ENCODE measurements at places on chromosomes 11 and 22.

- no peak for DNase-seq
These were observed 96.4 kb upstream of the BIRC3 start for GRCh38 chr11:102220728-102221467.

DNA sequence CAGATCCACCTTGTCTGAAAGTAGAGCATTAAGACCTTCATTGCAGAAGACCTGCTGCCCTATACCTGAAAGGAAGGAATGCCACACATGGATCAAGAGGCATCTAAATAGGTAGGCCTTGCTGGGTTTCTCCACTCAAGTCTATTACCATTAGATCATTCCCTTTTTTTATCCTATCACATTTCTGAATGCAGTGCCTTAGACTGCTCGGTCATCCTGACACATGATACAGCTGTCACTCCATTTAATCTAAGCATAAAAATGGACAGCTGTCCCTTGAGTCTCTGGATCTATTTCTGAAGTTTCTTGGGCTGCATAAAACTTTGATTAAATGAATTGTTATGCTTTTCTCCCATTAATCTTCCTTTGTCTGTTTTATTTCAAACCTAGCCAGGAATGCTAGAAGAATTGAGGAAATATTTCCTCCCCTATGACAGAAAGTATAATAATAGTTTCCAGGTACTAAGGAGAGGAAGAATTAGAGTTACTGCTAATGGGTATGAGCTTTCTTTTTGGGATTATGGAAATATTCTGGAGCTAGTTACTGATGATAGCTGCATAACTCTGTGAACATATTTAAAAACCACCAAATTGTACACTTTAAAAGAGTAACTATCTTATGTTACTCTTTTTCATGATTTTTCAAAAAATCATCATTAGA is 88.0 kb downstream of the DLG2 start:
- DNase-seq: no peak

GRCh38 chr22:30045901-30046715 is 34.2 kb upstream of the HORMAD2 start:
- DNase-seq: no peak

DNA sequence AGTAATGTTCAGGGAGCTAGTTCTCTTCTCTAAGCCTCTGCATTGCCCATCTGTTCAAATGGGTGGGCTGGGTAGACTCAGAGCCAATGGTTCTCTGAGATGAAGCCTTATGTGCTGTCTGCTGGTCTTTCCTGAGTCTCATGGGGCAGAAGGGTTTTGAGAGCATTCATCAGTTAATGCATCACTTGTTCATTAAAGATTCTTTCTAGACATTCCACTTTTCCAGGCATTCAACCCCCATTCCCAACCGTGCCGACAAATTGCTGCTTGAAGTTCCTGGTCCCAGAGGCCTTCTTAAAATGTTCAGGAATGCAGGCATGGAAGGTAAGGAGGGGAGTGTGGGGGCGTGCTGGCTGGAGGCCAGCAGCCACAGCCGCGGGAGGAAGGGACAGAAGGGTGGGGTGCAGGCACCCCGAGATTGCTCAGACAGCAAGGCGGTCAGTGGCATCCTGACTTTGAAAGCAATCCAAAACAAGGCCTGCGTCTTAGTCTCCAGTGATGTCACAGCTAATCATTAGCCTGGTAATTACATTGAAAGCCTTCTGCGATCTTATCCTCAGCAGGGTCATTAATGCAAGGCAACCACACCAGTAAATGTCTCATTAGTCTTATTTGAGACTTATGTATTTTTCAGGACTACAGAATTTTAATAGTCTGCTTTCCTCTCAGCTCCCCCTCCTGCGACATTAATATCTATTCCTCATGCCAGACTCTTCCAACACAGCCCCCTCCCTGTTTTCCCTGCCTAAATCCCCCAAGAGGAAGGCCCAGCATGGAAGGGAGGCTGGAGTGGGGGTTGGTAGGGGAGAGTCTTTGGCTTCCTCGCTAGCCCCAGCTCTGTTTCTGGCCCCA is 328.8 kb downstream of the MIAT start:
- no peak for DNase-seq

DNA sequence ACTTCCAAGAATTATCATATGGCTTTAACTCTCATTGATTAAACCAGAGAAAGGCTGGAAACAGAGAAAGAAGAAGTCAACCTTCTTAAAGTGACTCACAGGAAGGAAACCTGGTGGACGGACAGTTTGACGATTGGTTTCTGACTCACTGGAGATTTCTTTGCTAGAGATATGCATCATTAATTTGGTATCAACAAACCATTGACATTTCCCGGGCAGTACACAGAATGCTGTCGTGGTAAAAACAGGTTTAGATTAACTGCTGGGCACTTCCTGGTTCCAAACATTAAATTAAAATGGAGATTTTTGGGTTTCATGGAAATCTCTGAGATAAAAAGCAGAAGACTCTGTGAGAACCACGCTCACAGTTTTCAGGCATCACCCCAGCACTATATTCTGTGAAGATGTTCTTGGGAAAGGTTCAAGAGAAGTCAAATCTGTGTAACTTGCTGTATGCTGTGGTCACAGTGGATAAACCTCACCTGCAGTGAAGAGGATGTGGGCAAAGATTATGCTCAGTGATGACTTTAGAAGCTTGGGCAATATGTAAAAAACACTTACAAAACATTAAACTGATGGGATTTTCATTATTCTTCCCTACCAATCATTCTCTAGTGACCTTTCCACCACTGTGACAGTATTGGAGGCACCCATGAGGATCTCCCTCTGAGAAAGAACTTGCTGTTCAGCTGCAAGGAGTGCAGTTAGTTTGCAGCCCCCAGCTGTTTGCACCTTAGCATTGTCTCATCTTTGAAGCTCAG is 61.1 kb upstream of the CD44 start:
- no peak for DNase-seq

DNA sequence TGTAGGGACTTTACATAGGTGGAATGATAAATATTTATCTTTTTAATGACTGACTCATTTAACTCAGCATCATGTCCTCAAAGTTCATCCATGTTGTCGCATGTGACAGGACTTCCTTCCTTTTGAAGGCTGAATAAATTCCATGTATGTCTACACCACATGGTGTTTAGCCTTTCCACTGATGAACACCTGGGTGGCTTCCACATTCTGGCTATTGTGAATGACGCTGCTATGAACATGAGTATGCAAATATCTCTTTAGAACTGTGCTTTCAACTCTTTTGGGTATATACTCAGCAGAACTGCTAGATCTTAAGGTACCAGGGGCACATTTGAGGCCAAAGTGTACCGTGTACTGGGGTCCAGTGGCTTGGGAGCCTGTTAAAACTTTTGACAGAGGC is 24.1 kb downstream of the LARGE1 start:
- DNase-seq: no peak

GRCh38 chr11:7603031-7603781 is 70.1 kb downstream of the CYB5R2 start:
- no peak for DNase-seq

DNA sequence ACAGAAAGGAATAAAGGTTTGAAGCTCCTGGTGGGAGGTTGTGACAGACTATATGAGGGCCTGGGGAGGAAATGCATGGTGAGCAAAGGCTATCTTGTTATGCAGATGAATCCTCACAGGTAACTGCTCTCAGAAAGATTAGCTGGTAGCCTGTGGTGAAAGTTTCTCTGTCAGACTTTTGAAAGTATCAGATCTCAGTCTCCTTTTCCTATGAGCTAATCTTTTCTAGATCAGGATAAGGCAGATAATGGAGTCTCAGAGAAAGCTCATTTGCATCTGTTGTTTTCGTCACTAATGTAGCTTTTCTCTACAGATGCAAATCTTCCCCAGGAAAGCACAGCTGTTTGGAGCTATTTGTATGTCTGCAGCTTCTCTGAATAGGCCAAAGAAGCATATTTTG is 21.0 kb upstream of the OR6X1 start:
- DNase-seq: no peak

DNA sequence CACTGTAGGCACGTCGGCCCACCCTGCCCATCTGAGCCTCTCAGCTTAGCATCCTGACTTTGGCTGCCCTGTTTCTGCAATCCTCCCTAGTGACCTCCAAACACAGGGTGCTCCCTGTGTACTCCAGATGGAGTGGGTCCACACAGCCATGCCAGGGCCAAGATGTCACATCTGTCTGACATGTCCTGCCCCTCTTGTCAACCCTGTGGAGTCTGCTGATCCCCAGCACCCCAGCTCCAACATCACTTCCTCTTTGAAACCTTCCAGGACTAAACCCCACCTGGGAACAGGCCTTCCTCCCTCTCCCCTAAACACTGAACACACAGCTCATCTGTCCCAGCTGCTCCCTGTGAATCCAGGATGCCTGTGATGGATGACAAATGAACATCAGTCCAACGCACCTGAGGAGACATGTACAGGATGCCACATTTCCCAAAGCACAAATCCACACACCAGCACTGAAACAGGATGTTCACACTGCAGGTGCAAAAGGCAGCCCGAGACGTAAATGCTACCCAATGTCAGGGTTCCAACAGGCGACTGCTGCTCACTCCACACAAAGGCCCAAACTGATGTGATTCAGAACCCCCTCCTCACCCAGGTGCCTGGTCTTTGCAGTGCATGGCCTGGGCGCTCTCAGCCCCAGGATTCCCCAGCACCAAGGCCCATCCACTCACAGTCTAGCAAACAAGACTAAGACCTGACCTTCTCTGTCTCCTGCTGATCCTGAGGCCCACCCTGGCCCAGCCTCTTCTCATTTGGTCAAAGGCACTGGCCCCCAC is 2.0 kb upstream of the TSSK2 start:
- no peak for DNase-seq

DNA sequence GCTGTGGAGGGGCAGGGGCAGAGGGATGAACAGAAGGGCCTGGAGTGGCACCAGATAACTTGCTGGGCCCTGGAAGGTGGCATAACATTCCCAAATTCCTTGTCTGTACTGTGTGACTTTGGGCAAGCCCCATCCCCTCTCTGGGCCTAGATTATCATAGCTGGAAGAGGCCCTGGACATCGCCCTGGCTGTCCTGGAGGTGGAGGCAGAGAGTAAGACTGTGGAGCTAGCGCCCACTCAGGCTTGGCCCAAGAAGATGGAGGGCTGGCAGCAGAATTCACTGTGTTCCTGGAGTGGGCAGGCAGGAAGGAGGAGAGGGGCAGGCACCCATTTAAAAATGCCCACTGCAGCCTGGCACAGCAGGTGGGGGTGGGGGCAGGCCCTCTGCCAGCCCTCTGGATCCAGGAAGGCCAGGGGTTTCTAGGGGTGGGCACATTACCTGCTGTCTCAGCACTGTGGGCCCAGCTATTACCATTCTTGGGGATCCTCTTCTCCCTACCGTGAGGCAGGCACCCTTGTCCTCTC is 22.6 kb downstream of the ARHGEF17 start:
- DNase-seq: no peak

GRCh38 chr11:126202646-126203359 is 8.6 kb downstream of the RPUSD4 start:
- no peak for DNase-seq

GRCh38 chr11:90448256-90448655 is 225.4 kb upstream of the CHORDC1 start:
- DNase-seq: no peak

GRCh38 chr22:33461698-33462434 is 403.7 kb upstream of the SYN3 start:
- DNase-seq: no peak

DNA sequence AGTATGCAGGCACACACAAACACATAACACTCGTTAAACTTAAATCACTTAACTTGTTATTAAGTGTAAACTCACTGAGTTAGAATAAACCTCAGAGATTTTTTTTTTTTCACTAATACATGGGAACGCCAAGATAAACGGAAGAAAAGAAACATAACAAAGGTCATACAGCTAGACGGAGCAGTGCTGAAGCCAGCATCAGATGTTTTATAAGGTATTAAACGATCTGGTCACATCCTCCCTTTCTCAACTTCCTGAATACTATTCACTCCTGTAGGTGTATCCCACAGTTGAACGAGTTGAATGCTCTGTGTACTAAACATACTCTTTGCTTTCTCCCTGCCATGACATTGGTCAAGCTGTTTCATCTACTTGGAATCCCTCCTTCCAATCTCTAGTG is 212.0 kb downstream of the SWAP70 start:
- DNase-seq: no peak

DNA sequence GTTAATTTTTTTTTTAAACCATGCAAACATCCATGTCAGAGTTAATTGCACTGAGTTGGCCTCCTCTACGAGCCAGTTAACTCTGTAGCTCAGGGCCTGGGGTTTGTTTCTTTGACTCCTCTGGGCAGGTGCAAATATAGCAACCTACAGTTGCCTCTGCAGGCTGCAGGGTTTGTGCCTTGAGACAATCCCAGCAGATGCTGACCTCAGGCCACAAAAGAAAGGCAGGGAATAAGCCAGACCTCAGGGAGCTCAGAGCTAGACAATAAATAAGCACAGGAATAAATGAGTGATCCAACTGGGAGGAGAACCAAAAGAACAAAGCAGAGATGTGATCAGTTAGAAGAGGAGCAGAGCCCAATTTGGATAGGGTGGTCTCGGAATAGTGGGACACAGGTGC is 390.8 kb downstream of the SHANK2 start:
- no peak for DNase-seq

GRCh38 chr11:114180301-114181055 is 115.7 kb upstream of the NNMT start:
- DNase-seq: no peak

GRCh38 chr22:46187862-46188261 is 37.5 kb downstream of the PPARA start:
- DNase-seq: no peak

DNA sequence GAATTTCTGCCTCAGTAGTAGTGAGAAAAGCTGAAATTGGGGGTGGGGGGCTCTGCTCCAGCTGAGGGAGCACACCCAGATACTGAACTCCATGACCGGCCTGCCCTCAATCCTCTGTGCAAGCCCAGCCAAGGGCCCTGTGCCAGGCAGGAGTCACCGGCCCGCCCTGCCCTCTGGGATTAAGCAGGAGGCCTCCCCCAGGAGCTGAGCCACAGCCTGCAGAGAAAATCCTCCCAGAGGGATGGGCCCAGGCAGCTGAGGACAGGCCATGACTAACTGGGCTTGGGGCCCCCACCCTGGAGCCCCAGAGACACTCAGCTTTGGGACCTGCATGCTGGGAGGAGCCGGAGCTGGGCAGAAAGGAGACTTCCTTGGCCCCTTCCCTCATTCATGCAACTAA is 48.8 kb downstream of the MN1 start:
- DNase-seq: no peak

DNA sequence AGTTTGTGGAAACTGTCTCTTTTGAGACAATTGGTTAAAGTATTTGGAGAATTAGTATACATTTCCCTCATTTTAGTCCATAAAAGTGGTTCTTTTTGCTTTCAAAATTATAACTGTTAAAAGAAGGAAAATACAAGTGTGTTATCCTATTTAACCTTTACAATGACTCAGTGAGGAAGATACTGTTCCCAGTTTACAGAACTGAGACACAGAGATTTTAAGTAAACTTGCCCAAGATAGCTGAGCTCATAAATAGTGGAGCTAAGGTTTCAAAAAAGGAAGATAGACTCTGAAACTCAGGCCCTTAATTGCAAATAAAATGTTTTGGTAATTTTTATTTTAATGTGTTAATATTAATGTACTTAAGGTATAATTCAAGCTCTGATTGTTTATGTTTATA is 58.9 kb downstream of the DKK3 start:
- no peak for DNase-seq
